ENCODE measurements at places on chromosomes 2 and 18.

GRCh38 chr18:23958036-23958435, 56.5 kb upstream of the TTC39C start:
- no peak for DNase-seq

GRCh38 chr2:20224716-20225293, at the start of gene SDC1:
TSS of gene SDC1 (minus strand) at chr2:20225130. CDS start at chr2:20224867, 263 bp downstream.
- no peak for DNase-seq

GRCh38 chr2:23283-23682, 23.0 kb downstream of the FAM110C start:
- DNase-seq, result no peak

GRCh38 chr2:73830871-73831401, 2.2 kb downstream of the STAMBP start:
- DNase-seq, result no peak

GRCh38 chr2:68784188-68784587, 49.6 kb downstream of the ARHGAP25 start:
- DNase-seq, result no peak

- no peak for DNase-seq
These were observed at the start of gene DIPK1C for GRCh38 chr18:74457043-74457724. TSS of gene DIPK1C (minus strand) at chr18:74457308. CDS start at chr18:74457259, 49 bp downstream.

DNA sequence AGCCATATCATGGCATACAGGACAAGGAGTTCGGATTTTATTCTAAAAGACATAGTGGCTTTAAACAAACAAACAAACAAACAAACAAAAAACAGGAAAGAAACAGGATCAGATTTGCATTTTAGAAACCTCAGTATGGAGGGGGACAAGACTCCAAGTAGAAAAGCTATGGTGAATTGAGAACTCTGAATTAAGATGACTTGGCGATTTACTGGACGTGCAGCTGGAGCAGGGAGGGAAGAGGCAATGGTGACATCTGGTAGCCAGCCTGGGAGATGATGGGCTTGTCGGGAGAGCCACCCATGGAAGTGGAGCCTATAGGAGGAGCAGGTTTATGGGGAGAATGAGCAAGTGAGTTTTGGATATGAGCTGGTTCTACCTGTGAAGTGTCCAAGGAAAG, 13.2 kb downstream of the CPLX4 start:
- no peak for DNase-seq

GRCh38 chr2:203225423-203226039, 13.3 kb upstream of the CYP20A1 start:
- peak; percentile 54 for DNase-seq

DNA sequence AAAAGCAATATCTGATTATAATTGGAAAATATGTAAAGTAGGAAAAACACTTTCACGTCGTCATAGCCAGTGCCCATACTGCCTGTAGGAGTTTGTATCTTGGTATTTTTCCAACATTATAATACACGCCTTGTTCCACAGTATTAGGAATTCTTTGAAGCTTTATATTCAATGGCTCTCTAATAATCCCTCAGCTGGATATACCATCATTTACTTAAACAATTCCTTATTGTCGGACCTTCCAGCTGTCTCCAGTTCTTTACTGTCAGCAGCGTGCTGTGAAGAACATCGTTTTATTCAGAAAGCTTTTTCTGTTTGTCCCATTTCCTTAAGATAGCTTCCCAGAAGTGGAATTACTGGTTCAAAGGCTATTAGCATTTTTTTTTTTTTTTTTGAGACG, 31.7 kb downstream of the ATP6V1C2 start:
- DNase-seq, result no peak
